Gastroesophageal sphincter (tissue), 4 donors: ENCODE measurements at places on chromosomes 2 and 18. TPM values are rescaled to one million over a fixed set of nuclear protein-coding genes. Genes with fewer than 3 reads are reported as not detected.

Gene ALK
- total RNA-seq: 0.94 TPM

Gene ANXA4
- total RNA-seq: 57.4 TPM

Gene HSBP1L1
- total RNA-seq: 3.2 TPM

Gene METTL21A
- total RNA-seq: 20.3 TPM

Gene RESP18
- total RNA-seq: not detected

Gene LYG2
- not detected for total RNA-seq

Gene AQP12A
- not detected for total RNA-seq

Gene MEP1B
- total RNA-seq: not detected

Gene ARHGAP25
- 2.2 TPM for total RNA-seq

Gene CYTIP
- 1.6 TPM for total RNA-seq

Gene ALPI
- not detected for total RNA-seq

Gene MPHOSPH10
- 24.6 TPM for total RNA-seq

Gene NRP2
- total RNA-seq: 314 TPM

Gene EFEMP1
- 93.9 TPM for total RNA-seq

Gene MC4R
- 1.5 TPM for total RNA-seq

Gene NOSTRIN
- 12.5 TPM for total RNA-seq

Gene XDH
- not detected for total RNA-seq

Gene KLHL30
- total RNA-seq: 3.1 TPM
